ENCODE measurements at places on chromosomes 6 and 20. TPM values are rescaled to one million over a fixed set of nuclear protein-coding genes. Genes with fewer than 3 reads are reported as not detected.

Gene SLC12A5
- total RNA-seq = 1.3 TPM

DNA sequence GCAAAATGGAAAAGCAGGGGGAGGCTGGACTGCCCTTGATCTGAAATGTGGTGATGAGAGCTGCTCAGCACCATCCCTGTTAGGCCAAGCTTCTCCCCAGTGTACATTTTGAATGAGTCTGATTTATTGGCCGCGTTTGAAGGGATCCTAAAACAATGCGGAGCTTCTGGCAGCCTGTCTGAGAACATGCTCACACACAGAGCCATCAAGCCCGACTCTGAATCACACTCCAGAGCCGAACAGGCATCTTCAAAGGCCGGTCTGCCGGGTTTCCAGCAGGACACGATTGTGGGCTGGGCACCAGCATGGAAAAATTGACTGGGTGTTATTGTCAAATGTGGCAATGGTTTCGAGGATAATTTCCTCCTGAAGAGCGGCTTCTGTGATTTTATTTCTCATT is 235.9 kb downstream of the TFAP2C start:
- DNase-seq = no peak

GRCh38 chr6:10014557-10014956 is 400.3 kb downstream of the TFAP2A start:
- no peak for DNase-seq

Gene NFS1
- 60.4 TPM for total RNA-seq

DNA sequence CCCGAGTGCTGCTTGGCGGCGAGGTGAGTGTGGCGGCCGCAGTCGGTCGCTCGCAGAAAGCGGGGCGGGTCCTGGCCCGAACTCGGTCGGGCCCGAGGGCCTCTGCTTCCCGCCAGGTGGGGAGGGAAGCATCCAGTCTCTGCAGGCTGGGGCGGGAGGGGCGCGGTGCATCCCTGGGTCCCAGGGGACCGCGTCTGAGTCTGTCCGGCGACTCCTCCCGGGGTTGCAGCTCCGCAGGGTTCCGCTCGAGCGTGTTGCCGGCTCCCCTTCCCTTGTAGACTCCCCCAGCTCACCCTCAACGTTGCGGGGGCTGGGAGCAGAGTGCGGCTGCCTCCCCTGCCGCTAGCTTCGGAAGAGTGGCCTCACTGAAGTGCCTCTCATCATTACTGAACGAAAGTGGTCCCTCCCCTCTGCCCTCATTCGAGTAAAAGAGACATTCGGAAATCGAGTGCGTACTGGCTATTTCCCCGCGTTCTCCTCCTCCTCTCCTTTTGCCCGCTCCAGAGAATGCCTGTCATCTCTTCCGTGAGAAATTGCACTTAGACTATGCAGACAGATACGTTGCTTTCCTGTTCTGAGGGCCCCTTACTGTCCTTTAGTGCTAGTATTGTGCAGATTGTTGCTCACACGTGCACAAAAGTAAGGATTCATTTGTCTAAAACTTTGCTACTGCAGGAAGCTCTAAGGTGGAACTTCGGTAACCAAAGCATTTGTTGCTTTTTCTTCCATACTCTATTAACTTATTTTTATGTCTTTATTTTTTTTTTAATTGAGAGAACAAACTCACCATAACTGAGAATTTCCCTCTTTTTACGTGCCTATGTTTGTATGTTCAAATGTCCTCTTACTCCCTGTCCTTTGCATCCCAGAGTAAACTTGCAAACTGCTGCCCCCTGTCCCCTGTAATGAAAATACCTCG is 751 bp downstream of the MAP3K4 start:
- DNase-seq = peak; percentile 66

GRCh38 chr20:49187330-49187850 is 744 bp downstream of the STAU1 start:
- no peak for DNase-seq

Gene CDH26
- total RNA-seq = 1.6 TPM

Gene FGD2
- 8.0 TPM for total RNA-seq

DNA sequence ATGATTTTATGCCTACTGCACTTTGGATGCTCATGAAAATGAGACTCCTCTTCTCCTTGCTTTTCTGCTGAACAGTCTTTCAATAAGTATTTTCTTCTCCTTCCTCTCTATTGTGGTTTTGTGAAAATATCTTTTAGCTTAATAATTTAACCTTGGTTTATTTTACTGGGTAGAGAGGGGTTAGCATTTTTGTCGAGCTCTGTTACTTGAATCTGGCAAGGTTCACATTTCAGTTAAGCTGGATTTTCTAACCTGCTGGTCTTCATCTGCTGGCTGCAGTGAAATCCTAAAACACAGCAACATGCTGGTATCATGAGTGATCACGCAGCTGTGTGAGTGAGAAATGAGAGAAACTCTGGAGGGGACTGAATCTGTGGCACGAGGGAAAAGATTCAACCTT is 222.7 kb upstream of the NOX3 start:
- DNase-seq = no peak

Gene PLCB4
- 29.1 TPM for total RNA-seq

Gene RIPOR2
- 3.6 TPM for total RNA-seq

DNA sequence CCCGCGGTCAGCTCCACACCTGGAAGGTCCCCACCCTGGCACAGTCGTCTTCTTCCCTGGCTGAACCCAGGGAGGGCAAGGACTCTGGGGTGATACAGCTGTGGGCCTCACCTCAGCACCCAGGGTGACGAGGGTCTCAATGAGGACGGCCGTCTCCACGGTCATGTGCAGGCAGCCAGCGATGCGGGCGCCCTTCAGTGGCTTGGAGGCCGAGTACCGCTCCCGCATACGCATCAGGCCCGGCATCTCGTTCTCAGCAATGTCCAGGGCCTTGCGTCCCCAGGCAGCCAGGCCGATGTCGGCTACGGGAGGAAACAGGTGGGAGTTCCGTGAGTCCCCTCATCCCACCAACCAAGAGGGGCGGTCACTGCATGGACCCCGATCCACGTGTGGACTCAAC is 7.9 kb downstream of the AHCY start:
- DNase-seq = no peak
